ENCODE measurements at places on chromosomes 5 and 9.

DNA sequence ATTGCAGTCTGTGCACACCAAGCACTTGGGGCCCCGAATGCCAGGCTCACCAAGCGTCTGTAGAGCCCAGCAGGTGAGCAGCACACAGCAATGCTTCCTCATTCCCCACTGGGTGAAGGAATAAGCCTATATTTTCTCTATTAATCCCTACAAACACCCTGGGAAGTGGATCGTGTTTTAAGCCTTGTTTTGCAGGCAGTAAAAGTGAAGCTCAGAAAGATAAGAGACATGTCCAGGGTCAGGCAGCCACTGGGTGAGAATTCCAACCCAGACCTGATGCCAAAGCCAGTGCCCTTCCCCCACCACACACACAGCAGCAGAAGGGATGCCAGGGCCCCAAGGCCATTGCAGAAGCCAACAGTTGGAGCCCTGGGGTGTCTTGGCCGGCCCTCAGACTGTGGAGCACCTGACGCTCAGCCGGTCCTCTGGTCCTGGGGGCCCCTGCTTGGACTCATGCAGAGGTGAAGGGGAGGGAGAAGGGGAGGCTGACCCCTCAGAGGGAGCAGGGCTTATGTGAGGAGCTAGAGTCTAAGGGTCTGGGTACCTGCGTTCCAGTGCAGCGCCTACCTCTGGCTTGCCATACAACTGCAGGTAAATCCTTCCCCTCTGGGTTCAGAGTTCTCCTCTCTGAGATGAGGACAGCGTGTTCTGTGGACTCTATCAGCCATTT lies 26.3 kb upstream of the SYNPO start:
- no peak for DNase-seq

- DNase-seq: no peak
Measured at GRCh38 chr9:108953983-108954574, 19.9 kb downstream of the ABITRAM start.

DNA sequence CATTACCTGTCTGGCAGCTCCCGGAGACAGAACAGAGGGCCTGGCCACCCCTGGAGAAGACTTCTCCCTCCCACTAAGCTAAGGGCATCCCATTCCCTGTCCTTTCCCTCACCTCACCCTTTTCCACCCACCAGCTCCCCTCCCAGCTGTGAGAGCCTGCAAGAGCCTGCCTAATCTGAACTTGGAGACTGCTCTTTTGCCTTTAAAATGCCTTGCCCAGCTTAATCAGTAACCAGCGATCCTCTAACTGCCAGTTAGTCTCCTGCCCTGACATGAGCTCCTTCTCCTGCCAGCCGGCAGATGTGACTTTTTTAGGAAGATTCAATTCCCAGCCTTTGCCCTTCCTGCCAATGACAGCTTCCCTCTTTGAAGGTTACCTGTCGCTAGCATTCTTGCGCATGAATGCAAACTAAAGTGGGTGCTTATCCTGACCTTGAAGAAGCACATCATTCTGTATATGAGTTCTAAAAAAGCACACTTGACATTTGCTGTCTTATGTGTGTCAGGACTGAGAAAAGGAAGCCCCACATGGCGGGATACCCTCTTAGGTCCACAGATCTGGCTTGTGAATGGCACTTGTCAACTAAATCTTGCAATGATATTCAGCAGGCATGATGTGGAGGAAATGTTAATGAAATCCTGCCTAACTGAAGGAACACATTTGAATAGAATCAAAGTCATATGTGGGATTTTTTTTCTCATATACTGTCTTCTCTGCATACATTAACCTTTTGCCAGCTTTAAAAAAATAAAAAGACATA lies 411.2 kb upstream of the SLC30A5 start:
- DNase-seq: no peak

DNA sequence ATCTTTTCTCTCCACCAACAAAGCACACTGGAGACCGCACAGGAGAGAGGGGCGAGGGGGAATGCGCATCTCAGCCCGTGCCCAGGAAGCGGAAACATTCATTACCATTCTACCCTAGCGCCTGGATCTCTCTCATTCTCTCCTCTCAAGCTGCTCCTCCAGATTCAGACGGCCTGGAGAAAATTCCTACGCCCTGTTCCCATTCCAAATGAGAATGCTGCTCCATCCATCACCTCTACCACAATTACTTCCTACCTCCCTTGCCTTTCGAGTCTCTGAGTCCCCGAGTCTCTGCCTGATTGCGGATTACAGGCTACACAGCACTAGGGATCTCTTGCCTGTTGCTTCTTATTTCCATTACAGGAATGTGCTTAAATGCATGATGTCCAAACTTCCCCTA lies 6.7 kb downstream of the DDX31 start:
- no peak for DNase-seq

DNA sequence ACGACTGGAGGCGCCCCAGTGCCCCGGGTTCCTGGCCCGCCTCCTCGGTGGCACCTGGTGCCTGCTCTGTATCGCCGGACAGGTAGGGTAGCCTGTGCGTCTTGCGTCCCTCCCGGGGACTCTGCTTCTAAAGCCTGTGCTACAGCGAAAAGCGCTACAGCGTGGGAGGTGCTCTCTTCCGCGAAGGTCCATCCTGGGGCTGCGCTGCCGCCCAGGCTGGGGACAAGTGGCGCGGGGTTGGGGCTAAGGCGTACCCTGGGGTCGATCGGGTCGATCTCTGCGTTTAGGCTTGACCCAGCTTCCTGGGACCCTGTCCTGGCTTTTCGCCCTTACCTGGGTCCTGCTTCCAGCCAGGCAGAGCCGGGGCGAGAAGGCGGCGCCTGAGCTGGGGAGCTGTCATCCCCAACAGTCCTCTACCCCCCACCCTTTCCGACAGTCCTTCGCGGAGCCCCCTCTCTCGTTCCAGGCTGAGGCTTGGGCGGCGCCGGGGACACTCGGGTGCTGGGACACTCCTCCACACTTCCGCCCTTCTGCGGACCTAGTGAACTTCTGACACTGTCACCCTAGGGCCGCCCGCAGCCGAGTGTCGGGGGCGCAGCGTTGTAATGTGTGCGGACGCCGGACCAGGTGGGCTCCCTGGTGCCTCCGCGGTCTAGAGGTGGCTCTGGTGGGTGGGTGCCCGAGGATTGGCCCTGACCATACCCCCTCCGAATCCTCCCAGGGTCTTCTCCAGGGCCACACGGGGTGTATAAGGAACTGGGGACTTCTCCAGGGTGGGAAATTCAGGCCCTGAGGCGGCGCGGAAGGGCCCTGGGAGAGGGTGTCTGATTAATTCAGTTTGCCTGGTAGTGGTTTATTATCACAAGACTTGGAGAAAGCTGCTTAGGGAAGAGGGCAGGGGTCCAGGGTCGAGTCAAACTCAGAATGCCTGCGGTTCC lies 328.2 kb downstream of the SH3GL2 start:
- DNase-seq: no peak

DNA sequence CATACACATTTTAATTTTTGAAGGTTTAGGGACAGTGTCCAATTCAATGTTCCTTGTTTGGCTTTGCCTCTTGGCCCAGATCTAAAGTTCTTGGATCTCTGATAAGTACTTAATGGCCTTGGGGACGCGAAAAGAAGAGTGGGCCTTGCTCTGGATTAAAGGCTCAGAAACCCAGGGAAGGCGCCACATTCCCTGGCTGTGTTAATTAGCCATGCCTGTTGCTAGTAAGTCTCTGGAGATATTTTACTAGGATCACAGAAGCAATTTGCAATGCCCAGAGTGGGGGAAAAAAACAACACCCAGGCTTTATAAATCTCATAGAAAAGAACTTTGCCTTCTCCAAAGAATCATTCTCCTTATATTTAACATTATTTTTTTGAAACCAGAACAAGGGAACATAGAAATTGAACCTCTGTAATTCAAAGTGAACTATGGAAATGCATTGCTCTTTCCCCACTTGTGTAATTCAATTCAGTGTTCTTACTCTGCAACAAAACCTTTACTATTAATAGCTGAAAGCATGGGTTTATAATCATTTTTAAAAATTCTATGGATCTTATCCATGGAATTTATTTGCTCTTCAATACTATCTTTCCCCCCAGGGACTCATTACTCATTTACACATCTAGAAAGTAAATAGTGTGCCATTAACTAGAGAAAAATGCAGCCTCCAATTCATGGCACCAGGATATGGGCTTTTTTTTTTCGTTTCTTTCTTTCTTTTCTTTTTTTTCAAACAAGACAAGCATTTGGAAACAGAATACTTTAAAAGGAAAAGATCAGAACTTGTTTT lies 172.2 kb upstream of the ANKRD55 start:
- DNase-seq: no peak

DNA sequence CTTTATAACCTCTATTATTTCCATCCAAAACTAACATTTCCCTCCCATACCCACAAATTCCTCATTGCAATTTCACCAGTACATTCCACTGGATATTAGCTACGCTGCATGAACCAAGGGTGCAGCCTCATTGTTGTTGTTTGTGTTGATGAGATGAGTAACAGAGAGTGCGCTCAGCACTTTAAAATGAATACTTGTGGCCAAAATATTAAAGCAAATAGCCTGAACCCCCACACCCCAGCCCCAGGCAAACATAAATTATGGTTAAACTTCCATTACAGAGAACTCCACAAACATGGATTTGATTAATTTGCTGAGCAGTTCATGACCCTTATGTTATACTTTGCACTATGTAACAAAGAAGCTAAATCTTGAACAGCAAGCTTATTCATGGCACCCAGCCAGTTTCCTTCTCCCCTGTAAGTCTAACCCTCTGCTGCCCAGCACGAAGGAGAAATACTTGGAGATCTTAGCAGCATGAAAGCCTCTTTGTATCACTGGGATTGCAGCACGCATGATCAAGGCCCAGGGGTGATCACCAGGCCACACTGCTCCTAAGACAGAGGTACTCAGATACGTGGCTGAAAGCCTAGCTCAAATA lies 205.0 kb downstream of the DOCK8 start:
- DNase-seq: no peak

- no peak for DNase-seq
Measured at GRCh38 chr9:107710953-107711352, 221.4 kb upstream of the KLF4 start.

DNA sequence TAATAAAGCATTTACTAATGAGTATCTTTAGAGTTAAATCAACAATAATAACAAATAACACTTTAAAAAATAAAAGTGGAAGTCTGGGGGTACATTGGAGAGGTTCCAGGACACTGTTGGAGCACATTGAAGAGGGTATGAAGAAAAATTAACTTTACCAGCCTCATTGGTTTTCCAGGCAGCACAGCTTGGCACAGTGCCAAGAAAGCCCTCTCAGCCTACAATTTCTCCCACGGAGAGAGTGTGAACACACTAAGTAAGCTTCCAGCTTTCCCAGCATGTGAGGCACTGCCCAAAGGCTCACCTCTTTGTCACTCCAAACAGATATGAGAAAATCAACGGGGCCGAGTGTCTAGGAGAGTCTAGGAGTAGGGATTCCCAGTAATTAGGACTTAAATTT lies 1912.8 kb upstream of the NUDT12 start:
- DNase-seq: no peak

- DNase-seq: no peak
Measured at GRCh38 chr9:68446836-68447235, 90.4 kb downstream of the PGM5 start.

DNA sequence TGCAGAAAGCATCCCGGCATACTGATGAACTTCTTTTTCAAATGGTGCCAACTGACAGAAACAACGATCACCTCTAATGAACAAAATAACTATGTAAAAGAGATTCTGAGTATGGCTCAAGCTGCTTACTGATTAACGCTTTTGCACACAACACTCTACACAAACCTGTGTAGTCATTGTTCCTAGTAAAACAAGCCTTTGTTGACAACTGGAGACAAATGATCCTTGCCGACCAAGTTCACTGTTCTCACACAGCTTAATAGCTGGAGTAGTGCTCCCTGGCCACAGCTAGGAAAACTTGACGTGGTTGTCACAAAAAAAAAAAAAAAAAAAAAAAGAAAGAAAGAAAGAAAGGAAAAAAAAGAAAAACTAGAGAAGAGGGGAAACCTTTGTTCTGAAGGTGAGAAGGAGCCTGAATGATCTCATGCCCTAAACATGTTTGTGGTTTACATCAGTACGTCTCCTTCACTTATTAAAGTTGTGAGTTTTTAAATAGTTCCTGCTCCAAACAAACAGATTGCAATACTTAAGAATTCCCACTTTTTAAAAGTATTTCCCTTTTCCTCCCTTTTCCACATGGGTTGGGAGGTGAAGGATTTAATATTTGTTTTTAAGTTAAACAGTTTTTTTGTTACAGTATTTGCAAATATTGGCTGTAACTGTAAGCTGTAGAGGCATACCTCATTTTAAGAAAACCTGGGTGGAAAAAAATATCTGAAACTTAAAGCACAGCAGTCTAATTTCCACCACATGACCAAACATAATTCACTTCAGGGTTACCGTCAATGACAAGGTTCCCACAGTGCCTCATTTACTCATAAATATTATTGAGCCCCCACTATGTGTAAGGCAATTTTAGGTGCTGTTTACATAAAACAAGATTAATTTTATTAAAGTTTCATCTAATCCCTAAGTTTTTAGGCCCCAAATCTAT lies 63.7 kb downstream of the GLIS3 start:
- DNase-seq: no peak

DNA sequence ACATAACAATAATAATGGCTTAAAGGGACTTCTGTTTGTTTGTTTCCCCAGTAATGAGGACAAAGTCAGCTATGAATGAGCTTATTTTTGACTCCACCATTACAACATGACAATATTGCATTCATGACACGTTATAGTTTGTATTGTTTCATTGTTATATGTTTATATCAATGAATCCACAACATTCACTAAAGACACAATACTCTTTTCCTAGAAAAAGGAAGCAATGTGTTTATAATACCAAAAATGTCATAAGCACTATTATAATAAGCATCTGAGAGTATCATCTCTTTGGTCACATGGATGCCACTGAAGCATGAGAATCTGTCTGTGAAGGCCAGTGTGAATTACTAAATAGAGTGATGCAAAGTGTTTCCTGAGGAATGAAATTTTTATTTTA lies 1026.9 kb upstream of the C9orf72 start:
- DNase-seq: no peak

DNA sequence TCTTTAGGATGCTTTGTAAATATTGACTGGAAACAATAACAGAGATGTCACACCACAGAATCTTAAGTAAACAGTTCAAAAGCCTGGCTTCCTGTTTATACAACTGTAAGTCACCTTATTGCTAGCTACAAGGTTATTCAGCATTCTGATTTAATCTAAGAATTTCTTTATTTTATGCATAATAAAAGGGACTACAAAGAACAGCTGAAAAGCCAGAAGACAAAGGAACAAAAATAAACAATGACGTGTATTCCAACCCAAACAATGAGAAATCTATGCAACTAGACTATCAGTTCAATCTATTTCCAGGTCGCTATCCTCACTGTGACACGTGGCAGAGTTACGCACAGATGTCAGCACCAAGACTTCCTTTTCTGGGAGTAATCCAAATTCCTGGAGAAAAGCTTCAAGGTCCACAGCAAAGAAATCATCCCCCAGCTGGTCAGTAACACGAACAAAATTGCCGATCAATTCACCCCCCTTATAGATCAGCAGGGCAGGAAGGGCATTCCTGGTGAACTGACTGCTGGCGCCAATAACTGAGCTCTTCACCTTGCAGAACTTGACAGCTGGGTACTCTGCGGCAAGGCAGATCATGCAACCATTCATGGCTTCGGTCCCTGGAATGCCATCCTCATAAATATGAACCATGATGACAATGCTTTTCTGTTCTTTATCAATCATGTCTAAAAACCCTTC lies 8.4 kb downstream of the PDCL start:
- no peak for DNase-seq

Measured in stimulated activated CD4-positive, alpha-beta T cell treated with anti-CD3 and anti-CD28 coated beads, Interleukin-1b, Interleukin-23, amount 100 ng/mL, for 24 hours (primary cell).